NCI-H1417 treated with DMSO at 0.1 percent for 48 hours (cell line): ENCODE measurements at places on chromosomes 11 and 22.
A peak's percentile ranks its signal among the peaks of the same experiment; 100 is the strongest.

DNA sequence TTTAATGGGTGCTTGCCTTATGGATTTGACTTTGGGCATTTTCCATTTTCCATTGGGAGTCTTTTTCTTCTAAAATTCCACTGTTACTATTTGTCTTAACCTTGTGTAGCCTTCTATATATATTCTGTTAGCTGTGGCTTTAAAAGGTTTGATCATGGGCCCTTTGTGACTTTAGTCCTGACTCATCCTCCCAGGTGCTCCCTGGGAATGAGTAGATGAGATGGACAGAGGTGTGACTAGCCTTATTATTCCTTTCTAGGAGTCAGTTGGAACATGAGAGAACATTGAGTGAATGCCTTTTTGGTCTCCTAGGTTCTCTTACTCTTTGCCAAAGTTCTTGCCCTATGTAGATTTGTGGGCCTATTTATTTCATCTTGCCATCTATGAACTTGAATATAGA lies 39.0 kb downstream of the DDX10 start:
- DNase-seq: no peak

DNA sequence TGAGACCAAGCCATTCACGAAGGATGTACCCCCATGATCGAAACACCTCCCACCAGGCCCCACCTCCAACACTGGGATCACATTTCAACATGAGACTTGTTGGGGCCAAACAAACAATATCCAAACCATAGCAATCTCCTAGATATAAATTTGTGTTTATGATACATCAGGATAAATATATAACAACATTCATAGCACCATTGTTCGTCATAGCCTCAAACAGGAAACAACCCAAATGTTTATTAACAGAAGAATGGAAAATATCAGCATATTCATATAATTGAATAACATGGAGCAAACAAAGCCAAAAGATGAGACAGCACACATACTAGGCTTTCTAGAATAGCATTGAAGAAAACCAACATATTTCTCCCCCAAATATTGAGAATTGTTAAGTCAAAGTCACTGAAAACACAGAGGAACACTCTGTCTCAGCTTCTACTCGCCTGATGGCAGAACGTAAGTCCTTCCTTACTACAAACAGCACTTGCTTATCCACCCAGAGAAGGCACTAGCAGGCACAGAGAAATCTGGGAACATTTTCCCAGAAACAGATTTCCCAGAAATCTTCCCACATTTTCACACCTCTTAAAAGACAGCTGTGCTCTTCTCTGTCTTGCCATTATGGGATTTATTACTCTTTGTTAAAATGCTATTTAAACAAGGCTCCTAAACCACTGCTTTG lies 8.1 kb upstream of the GDPD4 start:
- DNase-seq: no peak

DNA sequence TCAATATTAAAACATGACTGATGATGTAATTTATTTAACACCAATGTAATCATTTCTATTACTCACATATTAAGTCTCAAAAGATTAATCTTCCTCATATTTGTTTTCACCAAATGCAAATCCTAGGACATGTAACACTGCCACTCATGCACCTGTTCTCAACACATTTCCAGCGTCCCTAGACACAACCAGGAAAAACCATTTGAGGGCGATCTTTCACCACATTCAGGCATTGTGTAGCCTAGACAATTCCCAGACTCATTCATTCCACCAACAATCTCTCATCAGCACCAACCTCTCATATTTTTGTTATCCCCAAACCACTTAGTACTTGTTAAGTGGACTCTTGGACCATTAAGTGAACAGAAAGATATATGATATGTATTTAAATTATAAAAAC lies 66.1 kb downstream of the SLC36A4 start:
- peak; percentile 36 for DNase-seq

GRCh38 chr22:39808081-39808480 lies 85.5 kb downstream of the ENTHD1 start:
- DNase-seq: no peak
